ENCODE measurements at places on chromosomes 13 and 19.

GRCh38 chr13:79289571-79289970, 116.5 kb downstream of the RBM26 start:
- no peak for DNase-seq

DNA sequence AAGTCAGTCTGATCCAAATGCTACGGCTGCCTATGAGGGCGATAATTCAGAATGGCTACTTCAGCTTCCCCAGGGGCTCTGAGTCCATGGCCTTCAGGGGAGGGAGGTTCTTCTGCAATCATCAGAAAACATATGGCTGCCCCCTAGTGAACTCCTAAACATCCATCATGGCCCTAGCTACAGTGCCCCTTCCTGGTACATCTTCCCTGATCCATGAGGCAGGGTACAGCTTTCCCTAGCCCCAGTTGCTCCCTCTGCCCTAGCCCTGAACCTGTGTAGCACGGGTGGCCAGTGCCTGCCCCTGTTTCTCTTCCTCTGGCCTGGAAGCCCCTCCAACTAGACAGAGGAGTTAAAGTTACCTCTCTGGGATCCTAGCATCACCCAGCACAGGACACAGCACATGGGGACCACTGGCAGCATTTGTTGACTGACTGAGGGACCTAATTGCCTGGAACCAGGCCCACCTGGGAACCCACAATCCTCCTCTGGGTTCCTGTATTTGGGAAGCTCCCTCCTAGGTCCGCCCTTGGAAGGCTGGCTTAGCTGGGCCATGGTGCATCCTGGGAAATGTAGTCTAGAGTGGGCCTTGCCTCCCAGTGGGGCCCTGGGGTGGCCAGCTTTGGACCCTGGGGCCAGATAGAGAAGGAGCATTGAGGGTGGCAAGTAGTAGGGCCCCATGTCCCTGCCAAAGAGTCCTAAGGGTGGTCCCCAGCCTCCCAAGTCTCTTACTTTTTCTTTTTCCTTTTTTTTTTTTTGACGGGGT, 17.7 kb upstream of the SEMA6B start:
- DNase-seq = no peak

GRCh38 chr19:34428549-34429285, 536 bp downstream of the UBA2 start:
- DNase-seq = peak; percentile 41

- DNase-seq = no peak
Observed at GRCh38 chr13:100566543-100566942, 22.0 kb downstream of the GGACT start.

GRCh38 chr13:32310134-32310706, 4.9 kb downstream of the ZAR1L start:
- DNase-seq = peak; percentile 51

- DNase-seq = no peak
Observed at GRCh38 chr19:51354103-51354741, 12.0 kb downstream of the ETFB start.

GRCh38 chr19:43681821-43682220, 11.9 kb upstream of the PLAUR start:
- DNase-seq = no peak

DNA sequence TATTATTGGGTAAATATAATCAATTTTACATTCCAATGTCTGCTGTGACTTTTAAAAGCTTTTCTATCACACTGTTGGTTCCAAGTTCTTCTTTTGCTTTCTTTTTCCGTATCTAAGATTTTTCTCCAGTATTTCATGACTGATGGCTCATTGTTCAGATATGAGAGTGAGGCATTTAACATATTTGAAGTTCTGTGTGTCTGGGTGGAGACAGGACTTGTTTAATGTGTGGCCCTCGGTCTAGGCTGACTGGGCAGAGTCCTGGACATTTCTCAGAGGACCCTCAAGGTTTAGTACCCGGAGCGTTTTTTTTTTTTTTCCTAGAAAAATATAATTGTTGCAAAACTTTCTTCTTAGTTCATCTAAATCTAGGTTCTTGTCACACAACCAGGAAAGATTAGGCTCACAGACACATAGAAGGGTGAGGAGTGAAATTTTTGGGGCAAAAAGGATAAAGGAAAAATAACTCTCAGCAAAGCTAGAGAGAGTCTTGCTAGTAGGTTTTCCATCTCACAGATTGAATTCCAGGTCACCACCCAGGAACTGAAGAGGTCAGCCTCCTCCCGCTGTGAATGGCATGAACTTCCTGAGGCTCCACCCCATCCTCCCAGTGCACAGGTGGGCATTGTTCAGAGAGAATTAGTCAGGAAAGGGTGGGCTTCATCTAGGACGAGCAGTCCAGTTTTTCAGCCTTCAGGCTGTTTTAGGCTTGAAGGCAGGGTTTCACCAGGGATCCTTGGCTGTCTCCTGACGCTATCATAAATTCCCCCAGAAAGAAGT, 1002.4 kb upstream of the PCDH9 start:
- DNase-seq = no peak

DNA sequence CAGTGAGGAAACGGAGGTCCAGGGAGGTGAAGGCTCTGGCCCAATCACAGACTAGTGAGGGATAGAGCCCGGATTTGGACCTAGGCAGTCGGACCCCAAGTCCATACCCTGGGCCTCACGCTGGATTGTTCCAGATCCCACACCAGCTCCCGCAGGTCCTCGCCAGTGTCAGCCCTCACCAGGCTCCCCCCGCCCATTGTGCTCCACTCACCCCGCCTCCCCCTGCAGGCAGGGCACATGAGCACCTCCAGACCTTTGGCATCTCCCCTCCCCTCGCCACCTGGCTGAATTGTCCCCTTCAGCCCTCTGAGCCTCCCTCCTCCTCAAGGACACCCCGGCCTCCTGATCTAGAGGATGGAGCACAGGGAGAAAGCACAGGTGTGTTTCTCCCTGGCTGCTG, 152.4 kb downstream of the KATNAL1 start:
- DNase-seq = no peak

DNA sequence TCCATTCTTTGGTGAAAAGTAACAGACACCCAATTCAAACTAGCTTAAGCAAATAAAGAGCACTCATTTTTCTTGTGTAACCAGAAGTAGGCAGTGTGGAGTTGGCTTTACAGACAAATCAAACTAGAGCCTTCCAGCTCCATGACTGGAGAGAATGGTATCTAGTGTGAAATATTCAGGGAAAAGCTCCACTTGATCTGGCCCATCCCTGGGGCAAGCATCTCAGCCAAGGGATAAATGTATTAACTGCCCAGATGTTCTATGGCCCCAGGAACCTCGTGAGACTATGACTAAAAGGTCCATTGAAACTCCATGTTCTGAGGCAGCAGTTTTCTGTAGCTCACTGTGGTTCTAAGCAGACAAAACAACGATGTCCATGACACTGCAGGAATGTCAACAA, 49.9 kb downstream of the TBC1D4 start:
- DNase-seq = no peak

DNA sequence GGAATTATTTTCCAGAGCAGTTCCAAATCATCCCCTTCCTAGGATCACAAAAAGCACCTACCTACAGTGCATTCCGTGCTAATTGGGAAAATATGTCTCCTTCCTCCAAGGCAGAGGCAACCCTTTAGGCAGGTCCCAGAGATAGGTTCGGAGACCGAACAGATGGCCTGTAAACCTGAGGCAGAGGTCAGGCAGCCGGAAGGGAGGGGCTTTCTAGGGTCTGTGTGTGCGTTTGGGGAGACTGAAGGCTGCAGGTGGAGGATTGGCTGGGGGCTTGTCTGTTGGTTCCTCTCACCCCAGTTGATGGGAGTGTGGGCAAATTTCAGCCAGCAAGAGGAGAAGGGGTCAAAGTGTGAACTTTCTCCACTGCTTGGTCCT, 7.1 kb downstream of the KCNN4 start:
- DNase-seq = no peak

GRCh38 chr13:73274147-73274546, 215.3 kb downstream of the KLF5 start:
- DNase-seq = no peak

DNA sequence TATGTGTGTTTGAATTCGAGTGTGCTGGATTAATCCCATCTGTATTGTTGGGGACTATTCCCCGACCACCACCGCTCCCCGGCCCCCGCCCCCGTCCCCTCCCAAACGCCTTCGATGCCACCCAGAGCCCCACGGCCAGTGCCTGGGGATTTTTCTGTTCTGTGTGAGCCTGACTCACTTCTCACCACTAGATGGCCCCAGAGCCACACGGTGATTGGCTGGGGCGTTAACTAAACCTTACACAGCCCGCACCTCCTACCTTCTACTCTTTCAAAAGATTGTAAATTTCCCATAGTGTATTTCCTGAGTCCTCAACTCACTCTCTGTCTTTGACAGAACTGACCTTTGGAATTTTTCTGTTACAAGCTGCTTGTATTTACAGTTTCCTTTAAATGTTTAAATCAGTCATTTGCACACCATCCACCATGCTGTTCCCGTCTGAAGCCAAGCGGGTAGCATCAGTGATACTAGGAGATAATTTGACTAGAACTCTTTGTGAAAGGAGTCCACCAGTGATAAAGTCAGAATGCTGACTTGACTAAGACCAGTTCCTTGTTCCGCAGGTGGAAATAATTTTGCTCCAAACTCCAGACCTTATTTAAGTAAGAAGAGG, 61.4 kb downstream of the RFX2 start:
- DNase-seq = peak; percentile 76

DNA sequence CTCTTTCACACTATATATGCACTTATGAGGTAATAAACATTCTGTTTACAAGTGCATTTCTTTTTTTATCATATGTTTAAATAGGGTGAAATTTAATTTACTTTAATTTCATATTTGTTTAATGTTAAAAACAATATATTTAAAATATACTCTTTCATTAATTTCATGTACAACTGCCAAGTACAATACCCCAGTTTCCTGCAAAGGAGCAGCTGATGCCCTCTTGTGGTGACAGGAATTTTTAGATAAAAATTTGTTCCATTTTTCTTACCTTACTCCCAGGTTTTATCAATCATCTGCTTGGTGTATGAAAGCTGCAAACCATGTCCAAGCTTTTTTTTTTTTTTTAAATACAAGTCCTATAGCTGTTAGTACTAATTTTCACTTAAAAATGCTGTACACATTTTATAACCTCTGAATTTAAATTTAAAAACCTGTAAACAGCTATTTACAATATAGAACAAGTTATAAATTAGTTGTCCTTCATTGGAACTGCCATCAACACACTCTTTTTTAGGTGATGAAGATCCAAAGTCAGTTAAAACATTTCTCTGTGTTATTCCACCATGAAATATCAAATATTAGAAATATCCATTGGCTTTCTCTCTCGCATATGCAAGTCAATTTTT, 4.9 kb downstream of the PCDH20 start:
- DNase-seq = peak; percentile 15

DNA sequence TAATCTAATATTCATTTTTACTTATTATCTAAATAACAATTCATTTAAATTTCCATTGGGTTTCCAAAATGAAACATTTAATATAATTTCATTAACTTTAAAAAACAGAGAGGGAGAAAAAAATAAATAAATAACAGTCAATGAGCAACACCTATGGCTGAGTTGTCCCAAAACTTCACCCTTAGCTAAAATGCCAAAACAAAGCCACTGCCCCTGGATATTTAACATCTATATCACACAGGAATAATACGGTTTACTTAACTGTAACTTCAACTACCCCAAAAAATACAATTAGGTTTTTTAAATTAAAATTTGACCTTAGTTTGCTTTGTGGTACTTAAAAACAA, 541 bp downstream of the ELF1 start:
- DNase-seq = no peak

- no peak for DNase-seq
Observed at GRCh38 chr13:80139196-80139595, 201.7 kb downstream of the SPRY2 start.

GRCh38 chr19:51497666-51498065, 3.9 kb downstream of the SIGLEC12 start:
- DNase-seq = no peak

- no peak for DNase-seq
Observed at GRCh38 chr13:94128430-94128829, 351.1 kb downstream of the DCT start.

GRCh38 chr19:35119578-35120155, 4.0 kb downstream of the FXYD3 start:
- no peak for DNase-seq

GRCh38 chr13:29802621-29803020, 47.8 kb downstream of the UBL3 start:
- DNase-seq = no peak

DNA sequence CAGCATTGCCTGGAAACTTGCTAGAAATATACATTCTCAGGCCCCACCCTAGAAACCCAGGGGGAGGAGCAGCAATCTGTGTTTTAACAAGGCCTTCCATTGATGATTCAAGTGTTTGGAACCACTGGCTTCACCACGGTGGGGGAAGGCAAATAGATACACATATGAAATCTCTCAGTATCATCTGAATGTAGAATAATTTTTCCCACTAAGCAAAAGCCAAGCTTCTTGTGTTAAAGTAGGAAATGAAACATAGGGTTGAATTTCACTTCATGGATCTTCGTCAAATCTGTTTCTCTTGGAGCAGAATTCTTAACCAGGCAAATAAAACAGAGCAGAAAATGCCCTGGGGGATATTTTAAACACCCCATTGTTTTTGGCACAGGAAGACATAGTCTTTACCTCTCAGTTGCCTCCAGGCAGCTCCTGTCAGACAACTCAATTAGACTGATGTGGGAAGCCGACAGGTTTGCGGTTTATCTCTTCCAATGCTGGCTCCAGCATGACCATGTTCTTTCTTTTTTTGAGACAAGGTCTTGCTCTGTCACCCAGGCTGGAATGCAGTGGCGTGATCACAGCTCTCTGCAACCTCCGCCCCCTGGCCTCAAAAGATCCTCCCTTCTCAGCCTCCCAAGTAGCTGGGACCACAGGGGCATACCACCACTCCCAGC, 213.0 kb downstream of the FOXO1 start:
- DNase-seq = no peak

- DNase-seq = no peak
Observed at GRCh38 chr19:12217332-12217731, 54.4 kb downstream of the ZNF136 start.

GRCh38 chr13:37382146-37382545, 216.4 kb downstream of the POSTN start:
- no peak for DNase-seq

DNA sequence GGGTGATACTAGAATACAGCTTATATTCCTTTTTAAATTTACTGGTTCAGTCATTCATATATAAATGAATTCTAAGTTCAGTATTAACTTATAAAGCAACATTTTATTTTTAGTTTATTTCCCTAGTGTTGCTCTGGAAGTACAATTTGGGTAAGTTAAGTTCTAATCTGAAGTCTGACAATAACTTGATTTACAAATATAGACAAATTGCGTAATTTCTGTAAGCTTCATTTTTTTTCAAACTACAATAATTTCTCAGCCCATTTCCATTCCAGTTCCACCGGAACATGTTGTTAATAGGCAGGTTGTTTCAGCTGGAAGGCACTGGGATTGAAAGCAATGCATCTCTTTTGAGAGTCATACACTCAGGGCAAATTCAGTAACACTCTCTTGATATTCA, 2000.7 kb downstream of the OLFM4 start:
- DNase-seq = no peak

Data from MM.1S (cell line).